A549 (cell line): ENCODE measurements at places on chromosomes 1 and 21.

DNA sequence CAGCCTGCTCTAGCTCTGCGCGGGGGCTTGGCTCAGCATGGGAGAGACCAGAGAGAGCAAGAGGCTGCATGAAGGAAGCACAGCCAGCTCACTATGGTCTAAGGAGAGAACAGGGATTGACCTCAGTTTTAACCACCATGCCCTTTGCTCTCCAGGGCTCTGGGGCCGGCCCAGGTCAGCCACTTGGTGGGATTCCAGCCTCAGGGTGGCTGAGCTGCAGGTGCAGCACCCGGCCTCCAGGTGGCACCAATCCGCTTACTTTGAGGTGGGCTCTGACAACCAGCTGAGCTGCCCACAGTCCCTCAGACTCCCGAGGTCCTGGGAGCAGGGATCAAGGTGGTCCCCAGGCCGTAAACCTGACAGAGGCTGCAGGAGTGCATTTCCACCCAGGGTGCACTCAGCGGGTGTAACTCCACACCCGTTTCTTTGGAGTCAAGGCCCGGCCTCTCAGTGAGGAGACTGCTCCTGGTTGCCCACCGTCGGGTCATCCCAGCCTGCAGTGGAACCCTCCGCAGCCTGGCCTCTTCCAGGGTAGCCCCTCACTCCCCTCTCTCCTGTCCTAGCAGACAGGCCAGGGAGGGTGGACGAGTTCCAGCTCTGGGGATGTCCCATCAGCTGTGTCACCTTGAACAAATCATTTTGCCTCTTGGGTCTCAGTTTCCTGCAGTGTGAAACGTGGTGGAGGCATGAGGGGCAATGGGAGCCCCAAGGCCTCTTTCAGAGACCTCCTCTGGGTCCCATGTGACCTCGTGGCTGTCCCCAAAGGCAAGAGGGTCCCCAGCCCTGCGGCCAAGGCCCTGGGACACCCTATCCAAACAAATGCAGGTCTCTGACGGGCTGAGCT is 607 bp upstream of the LGR6 start:
- peak; percentile 64 for DNase-seq

DNA sequence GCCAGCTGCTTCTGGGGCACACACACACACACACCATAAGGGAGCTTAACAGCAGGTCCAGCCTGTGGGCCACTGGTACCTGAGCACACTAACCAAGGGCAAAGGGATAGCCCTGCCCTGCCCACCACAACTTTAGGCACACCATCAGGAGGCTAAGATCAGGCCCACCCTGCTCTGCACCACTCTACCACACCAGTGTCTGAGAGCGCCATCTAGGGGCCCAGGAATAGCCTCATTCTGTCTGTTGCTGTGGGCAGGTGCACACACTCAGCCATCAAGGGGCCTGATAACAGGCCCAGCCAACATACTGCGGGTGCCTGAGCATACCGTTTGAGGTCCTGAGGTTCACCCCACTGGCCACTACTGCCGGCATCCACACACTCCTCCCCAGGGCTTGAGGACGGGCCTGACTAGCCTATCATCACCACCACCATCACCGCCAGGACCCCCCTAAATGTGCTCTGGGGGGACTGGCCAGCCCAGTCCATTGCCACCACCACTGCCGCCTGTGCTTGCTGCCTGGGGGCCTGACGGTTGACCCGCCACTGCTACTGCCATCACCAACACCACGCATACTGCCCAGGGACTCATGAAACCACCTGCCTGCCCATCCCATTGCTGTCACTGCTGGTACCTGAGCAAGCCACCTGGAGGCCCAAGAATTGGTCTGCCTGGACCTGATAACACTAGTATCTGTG is 31.3 kb downstream of the NSL1 start:
- DNase-seq = peak; percentile 18

DNA sequence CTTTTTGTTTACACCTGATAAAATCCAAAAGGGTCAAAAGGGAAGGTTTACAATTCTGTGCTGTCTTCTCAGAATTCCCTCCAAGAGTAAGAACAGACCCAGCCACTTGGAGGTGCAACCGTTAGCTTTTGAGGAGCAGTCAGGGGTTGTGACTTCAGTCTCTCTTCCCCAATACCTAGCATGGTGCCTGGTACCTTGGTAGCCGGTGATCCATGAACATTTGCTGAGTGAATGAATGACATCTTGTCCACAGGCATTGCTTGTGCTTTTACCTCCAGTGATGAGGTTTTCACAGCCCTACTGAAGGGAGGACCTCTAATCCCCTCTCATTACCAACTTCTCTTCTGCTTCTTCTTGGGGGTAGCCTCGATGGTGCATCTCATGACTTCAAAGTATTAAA is 11.7 kb downstream of the GFI1 start:
- DNase-seq = no peak

DNA sequence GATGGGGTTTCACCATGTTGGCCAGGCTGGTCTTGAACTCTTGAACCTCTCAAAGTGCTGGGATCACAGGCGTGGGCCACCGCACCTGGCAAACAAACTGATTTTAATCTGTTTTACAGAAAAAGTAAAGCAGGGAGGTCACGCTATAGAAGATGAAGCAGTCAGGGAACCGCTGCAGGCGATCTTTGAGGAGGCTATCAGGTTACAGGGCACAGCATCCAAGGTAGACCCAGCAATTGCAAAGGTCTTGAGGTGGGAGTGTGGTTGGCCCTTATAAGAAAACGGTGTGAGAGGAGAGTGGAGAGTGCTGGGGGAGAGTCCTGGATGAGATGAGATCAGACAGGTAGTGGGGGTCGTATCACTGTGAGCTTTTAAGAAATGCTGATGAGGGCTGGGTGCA is 2.6 kb upstream of the TMCO4 start:
- DNase-seq = no peak

- no peak for DNase-seq
Observed at GRCh38 chr1:154802982-154803920, 66.8 kb downstream of the KCNN3 start.

DNA sequence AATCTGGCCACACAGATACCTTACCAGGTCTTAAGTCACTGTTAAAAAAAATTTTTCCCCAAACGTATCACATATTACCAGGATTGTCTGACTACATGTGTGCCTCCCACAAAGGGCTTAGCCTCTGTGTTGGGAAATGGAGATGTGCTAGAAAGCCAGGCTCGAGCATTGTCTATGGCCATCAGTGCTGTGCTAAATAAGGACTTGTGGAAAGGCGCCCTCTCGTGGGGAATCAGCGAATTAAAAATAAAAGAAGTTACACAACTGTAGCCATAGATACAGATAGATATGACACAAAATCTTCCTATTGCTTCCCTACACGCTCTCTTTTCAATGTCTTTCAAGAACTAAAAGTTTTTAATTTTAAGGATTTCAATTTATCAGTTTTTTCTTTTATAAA is 47.5 kb upstream of the CRNN start:
- DNase-seq = peak; percentile 78

GRCh38 chr1:207850621-207851407 is 60.1 kb downstream of the CD34 start:
- no peak for DNase-seq

DNA sequence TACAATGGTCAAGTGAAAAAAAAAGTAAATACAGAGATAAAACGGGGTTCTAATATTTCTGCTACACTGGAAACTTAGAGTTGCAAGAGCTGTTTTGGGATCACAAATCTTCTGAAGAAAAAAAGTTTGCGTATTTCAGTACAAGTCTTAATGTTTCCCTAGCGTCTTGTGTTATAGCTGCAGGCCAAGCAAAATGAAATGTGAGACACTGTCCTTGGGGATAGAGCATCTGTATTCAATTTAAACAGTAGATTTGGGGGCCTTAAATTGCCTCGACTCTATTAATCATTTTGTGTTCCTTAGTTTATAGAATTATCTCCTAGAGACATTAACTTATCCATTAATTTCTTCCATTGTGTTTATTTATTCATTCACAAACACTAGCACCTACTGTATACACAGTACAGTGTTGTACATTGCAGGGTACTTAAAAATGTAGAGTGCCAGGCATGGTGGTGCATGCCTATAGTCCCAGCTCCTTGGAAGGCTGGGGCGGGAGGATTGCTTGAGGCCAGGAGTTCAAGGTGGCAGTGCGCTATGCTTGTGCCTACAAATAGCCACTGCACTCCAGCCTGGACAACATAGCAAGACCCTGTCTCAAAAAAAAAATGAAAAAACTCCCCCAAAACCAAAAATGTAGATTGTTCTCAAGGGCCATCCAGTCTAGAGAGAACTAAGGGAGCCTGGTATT is 7.9 kb downstream of the DISC1 start:
- DNase-seq = no peak

DNA sequence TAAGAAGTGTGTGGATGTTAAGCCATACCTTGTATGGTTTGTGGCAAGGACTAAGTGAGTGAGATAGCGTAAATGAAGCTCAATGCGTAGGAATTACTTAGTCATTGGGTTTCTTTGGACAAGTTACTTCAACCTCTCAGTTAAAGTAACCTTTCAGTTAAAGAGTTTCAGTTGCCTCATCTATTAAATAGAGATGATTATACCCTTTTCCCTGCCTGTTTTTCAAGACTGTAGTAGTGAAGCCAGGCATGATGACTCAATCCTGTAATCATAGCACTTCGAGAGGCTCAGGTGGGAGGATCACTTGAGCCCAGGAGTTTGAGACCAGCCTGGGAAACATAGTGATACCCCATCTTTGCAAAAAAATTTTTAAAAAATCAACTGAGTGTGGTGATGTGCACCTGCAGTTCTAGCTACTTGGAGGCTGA is 6.3 kb downstream of the ZMPSTE24 start:
- no peak for DNase-seq

GRCh38 chr21:31443736-31444521 is 99.9 kb upstream of the TIAM1 start:
- DNase-seq = no peak

DNA sequence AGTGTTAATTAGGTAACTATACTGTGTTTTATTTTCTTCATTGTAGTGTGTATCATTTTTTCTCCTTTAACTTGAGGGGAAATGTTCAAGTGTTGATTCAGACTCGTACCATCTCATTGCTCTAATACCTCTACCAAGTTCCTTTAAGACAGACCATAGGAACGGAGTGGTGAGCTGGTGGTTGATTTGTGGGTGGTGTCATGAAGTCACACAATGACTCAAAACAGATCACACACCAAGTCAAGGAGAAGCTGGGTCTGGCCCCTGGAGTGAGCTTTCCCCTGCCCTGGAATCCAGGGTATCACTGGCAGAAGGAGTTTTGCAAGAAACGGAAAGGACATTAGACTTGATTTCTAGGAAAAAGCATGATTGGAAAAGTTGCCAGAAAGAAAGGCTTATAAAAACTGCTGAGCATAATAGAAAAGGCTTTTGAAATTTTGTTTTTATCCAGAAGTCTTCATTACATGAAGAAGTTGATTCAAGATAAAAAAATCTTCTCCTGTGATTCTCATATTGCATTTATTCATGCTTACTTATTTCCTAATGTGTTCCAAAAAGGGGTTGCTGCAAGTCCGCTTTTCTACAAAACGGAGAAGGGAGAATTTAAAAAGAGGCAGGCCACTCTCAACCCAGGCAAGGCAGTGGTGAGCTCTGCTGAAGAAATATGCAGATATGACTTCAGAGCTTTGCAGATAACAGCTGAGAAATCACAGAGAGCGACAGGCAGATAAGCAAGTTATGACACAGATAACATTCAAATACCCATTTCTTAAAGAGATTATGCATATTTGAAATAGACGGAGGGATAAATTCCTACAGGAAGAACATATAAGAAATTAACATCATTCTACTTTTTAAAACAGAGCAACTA is 79.7 kb downstream of the TBX19 start:
- DNase-seq = no peak

DNA sequence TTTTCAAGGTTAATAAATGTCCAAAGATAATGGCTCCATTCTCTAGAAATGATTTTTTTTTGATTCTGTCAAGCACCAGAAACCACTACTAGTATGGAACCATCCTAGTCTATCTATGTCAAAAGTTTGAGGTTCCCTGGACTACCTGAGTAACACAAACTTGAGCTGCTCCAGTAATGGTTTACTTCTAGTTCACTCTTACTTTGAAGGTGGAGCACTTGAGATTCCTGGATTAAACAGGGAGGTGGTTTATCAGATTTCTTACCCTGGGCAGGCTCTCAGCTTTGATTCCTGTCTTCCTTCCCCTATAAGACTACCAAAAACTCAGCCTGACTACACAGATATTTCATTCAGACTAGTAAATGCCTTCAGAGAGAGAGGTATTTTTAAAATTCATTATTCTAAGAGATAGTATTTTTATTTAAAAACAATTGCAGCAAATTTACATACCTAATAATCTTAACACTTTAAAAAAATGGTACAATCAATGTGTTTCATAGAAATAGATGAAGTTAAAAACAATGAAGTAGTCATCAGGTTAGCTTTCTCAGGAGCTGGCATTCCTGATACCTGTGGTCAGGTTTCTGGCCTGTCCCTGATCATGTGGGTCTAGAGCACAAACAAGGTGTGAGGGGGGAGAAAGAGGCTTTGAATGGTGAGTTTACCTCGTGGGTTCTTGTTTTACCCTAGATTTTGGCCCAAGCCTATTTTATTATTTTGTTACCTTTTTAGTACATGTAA is 23.4 kb downstream of the PHC2 start:
- no peak for DNase-seq

- DNase-seq = no peak
Observed at GRCh38 chr1:72296501-72296900, 14.2 kb upstream of the NEGR1 start.

- no peak for DNase-seq
Observed at GRCh38 chr1:225824533-225824941, 14.6 kb downstream of the EPHX1 start.

DNA sequence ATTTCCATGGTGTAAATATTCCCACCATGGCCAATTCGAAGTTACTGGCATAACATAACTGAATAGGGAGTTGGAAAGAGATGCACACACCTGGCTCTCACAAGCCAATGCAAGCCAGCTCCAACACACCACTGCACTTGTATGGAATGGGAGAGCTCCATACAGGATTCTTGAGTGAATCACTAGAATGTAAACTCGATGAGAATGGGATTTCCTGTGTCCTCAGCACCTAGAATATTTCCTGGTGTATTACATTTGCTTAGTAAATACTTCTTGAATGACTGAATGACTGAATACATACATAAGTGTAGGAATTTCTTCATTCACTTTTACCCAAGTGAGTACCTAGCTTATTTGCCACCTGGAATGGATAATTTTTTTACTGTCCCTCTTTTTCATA is 16.2 kb upstream of the PPIE start:
- peak; percentile 26 for DNase-seq

DNA sequence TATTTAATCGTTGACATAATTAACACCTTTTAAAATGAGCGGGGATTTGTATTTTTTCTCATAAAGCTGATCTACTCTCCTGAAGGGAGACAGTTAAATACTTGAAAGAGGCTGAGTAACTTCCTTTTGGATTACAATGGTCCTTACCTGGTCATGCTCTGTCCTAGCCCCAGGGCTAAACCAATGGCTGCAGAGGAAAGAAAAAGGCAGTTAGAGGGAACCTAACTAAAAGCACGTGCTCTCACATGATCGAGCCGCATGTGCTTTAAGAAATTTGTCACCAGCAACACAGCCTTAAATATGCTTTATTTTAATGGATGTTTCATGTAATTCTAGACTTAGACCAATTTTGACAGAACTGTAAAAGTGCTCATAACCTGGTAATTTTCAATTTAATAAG is 132.7 kb downstream of the GPATCH2 start:
- DNase-seq = no peak

- no peak for DNase-seq
Observed at GRCh38 chr1:27157194-27157593, 2.3 kb upstream of the SLC9A1 start.
